ENCODE measurements at places on chromosomes 7 and 10.

GRCh38 chr7:66556177-66556548 is 72.5 kb upstream of the KCTD7 start:
- no peak for DNase-seq

DNA sequence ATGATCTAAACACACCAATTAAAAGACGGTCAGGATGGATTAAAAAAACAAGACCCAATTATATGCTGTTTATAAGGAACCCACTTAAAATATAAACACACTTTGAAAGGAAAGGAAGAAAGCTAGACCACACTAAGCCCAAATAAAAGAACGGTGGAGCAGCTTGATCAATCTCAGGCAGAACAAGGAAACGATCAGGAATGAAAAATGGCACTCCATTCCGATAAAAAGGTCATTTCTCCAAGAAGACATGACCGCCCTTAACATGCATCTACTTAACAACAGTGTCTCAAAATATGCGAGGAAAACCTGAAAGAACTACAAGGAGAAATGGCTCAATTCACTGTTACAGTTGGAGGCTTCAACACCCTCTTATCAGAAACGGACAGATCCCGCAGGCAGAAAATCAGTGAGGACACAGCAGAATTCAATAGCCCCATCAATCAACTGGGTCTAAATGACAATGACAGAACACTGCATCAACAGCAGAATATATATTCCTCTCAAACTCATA is 210.0 kb downstream of the MAD1L1 start:
- no peak for DNase-seq

DNA sequence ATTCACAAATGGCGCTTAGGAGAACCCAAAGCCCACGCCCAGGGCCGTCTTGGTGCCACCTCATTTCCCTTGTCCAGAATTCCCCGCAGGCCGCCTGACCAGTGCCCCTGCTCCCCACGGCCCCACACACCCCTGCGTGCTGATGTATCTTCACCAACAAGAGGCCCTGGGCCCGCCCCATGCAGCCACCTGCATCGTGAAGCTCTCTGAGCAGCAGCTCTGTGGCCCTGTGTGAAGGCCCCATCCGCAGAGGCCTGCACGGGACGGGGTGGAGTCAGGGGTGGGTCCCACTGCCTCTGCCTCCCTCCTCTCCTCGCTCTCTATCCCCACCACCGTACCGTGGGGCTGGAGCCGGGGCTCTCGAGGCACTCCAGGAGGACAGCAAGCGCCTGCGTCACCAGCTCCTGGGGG is 14.7 kb downstream of the BRAT1 start:
- DNase-seq: no peak

GRCh38 chr7:91299952-91300775 is 35.9 kb downstream of the FZD1 start:
- DNase-seq: peak; percentile 51

DNA sequence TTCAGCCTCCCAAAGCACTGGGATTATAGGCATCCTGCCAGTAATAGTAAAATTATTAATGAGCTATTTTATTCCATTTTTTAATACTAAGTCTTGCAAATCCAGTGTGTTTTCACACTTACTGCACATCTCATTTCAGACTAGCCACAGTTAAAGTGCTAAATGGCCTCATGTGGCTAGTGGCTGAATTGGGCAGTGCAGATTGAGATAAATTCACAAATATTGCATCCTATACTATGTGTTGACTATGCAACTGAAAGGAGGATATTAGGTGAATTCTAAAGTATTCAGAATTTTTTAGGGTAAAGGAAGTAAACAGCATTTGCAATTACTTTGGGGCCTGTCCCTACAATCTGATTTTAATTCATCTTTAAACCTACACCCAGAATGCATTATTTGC is 10.2 kb downstream of the APBB1IP start:
- no peak for DNase-seq

DNA sequence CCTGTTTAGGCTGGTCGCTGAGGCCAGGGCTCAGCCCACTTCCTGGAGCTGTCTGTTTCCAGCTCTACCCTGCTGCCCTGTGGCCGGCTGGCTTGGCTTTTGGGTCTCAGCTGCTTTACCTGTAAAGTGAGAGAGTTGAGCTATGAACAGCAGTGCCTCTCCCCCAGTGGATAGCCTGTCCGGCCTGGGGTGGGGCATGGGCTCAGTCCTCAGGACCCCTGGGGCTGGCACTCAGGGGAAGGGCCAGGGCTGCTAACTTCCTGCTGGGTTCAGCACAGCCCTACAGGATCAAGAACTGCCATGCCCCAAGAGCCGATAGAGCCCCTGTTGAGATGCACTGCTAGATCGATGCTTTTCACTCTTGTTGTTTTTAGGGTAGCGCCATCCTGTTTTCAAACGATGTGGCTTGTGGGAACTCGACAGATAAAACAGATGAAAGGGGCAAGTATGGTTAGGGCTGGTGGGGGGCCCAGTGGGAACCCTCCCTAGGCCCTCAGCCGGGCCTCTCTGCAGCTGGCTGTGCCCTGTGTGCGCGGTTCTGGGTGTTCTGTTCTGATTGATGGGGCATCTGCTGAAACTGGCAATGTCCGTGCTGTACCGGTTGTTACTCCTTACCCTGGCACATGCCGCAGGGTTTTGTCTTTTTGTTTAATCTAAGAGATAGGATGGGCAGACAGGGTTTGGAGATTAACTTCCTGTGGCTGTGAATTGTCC is 10.0 kb upstream of the SFRP5 start:
- no peak for DNase-seq

- DNase-seq: no peak
Measured at GRCh38 chr10:17123961-17124360, 5.7 kb downstream of the CUBN start.

GRCh38 chr7:131241386-131241785 is 86.3 kb upstream of the MKLN1 start:
- no peak for DNase-seq

DNA sequence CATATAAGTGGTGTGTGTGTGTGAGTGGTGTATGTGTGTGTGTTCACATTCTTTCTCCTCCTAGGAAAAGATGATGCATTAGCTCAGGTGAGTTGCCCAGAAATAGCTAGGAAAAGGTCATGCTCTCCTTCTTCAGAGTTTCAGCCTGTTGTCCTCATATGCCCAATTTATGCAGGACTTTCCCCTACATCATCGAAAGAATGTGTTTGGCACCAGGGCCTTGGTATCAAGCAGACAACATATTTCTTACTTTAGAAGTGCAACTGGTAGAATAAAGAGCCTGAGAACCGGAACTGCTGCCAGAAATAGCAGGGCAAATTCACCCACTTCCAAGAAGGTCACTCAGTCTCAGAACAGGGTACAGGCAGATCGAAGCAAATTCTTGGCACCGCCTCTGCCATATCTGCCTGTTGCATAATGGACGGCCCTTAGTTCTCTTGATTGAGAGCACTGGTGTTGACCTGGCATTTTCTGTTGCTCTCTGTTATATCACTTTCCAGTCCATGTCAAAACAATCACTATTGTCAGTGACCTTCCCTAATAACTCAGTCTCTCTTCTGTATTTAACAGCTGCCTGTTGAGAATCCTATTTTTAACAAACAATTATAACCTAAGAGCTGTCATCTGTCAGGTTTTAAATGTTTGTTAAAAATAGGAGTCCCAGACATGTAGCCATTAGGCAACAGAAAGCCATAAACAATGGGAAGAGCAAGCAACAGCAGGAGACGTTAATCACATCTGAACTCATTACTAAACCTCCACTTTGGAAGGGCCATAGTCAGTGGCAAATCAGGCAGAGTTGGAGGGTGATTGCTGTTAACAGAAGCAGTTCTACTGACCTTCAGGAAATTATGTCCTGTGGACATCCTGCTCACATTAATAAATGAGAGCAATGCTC is 20.7 kb downstream of the ADRB1 start:
- DNase-seq: peak; percentile 65

DNA sequence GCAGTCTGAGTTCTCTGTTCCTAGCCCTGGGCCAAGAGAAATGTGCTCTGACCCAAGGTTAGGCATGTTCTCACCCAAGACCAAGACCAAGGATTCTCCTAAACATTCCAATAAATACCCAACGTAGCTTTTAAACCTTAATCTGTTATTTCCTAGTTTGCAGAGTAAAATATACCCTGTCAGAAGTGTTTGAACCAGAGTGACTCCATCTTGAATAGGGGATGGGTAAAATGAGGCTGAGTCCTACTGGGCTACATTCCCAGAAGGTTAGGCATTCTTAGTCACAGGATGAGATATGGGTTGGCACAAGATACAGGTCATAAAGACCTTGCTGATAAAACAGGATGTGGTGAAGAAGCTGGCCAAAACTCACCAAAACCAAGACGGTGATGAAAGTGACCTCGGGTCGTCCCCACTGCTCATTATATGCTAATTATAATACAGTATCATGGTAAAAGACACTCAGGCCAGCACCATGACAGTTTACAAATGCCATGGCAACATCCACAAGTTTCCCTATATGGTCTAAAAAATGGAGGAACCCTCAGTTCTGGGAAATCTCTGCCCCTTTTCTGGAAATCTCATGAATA is 27.7 kb downstream of the PLXNA4 start:
- DNase-seq: no peak

DNA sequence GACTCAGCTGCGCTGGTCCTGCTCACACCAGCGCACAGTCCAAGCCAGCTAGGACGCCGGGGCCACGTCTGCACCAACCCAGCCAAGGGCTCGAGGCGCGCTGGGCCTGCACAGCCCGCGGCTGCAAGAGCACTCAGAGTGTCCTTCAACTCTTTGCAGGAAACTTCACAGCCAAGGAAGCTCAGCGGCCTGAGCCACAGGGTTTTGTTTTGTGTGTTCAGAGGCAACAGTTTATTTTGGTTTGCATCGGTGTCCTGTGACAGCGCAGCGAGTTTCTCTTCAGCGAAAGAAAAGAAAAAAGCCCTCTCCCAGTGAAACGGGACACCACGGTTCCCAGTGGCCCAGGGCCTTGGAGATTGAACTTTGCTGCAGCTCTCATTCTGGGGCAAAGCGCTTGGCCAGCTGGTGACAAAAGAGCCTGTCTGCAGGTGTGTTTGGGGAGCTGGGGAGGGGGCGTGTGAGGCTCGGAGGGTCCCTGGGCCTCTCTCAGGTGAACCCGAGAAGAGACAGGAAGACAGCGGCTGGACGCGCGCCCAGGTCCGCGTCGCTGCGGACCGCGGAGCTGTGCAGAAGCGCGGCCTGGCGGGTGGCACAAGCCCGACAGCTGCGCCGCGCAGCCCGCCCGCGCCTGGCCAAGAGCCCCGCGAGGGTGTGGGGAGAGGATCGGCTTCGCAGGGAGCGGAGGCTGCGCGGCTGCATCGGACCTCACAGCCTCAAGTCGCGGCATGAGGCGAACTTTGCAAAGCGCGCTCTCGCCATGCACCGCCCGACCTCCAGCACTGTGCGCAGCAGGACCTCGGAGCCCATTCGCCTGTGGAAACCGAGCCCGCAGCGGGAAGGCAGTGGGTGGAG is 922 bp downstream of the CXCL12 start:
- DNase-seq: peak; percentile 71
